Stimulated activated CD8-positive, alpha-beta memory T cell treated with anti-CD3 and anti-CD28 coated beads, Interleukin-2, amount 100 ng/mL, for 1 hour (primary cell): ENCODE measurements at places on chromosomes 13 and 19.

DNA sequence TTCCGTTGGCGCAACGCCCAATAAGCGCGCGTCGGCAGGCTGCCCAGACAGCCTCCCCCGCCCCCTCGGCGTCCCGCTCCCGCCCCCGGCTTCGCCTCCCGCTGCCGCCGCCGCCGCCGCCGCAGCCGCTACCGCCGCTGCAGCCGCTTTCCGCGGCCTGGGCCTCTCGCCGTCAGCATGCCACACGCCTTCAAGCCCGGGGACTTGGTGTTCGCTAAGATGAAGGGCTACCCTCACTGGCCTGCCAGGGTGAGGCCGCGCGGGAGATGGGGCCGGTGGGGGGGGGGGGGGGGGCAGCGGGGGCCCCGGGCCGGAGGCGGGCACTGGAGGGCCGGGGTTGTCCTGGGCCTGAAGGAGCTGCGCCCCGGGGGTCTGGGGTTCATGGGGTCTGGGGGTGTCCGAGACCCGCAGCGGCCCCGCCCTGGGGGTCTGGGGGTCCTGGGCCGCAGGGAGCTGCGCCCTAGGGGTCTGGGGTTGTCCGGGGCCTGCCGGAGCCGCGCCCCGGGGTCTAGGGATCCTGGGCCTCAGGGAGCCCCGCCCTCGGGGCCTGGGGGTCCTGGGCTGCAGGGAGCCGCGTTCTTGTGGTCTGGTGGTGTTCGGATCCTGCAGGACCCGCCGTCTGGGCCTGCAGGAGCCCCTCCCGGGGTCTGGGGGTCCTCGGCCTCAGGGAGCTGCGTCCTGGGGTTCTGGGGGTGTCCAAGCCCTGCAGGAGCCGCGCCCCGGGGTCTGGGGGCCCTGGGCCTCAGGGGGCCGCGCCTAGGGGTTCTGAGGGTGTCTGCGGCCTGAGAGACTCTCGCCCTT, at the start of gene HDGFL2:
HDGFL2 (plus strand) TSS at position 124 of the 801 bp plus-strand sequence; CDS start at position 178, 54 bp downstream.
- DNase-seq, result no peak

DNA sequence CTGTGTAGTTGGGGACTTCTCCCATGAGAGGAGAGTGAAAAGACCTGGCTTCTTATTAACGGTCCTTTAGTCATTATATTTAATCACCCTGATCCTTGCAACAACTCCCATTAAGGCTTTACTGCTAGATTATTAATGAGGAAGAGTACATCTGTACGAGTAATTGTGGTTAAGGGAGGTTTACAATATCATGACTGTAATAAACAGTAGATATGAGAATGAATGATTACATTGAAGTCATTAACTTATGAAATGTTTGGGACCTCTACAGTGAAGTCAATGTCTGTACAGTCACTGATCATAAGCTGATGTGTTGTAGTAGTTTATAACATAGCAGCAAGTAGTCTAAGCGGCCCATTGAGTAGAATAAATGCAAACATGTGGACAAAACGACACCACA, 24.7 kb downstream of the FGF9 start:
- DNase-seq, result no peak

GRCh38 chr19:23283925-23284324, 33.7 kb upstream of the ZNF724 start:
- peak; percentile 28 for DNase-seq

DNA sequence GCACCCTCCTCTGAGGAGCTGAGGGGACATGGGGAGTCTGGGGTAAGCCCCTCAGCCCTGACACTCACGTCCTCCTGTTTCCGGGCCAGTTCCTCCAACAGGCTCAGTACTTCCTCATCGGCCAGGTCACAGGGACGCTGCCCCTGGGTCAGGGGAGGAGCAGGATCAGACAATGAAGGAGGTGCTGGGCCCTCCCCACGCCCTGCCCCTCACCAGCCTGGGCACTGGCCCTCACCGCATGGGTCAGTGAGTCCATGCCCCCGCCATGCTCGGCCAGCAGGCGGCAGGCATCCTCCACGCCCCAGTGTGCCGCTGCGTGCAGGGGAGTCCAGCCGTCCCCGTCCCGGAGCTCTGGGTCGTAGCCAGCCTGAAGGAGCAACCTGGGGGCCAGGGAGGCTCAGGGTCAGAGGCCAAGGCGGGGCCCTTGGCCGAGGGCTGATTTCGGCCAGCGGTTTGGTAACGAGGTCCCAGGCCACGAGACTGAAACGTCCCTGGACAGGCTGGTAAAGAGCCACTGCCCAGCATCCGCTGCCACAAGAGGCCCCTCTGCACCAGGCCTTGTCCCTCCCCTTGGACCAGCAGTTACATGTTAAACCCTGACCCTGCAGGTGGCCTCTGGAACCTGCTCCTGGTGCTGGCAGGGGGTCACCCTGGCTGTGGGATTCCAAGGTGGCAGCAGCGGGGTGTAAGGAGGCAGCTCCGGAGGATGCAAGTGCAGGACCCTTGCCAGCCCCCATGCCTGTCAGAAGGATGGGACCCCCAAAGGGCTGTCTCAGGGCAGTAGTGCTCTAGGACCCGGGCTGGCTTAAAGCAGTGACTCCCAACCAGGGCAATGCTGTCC, 18.5 kb downstream of the PPP1R12C start:
- DNase-seq, result no peak

GRCh38 chr13:92972751-92973150, 253.9 kb upstream of the GPC6 start:
- no peak for DNase-seq

DNA sequence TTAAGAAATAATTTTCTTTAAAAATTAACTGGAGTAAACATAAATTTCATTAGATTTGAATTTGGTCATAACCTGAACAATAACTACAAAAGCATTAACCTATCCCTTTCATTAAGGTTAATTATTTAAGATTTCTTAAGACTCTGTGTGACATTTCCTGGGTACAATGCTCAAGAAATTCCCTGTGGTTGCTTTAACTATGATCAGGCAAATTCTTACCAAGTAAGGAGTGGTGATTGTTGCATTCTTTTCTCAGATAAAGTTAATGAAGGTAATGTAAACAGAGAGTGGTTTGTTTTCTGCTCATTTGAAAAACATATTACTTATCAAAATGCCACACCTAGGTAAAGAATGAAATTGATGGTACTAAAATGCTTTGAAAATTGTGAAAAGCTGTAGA, 114.8 kb upstream of the MIR17HG start:
- DNase-seq, result no peak

DNA sequence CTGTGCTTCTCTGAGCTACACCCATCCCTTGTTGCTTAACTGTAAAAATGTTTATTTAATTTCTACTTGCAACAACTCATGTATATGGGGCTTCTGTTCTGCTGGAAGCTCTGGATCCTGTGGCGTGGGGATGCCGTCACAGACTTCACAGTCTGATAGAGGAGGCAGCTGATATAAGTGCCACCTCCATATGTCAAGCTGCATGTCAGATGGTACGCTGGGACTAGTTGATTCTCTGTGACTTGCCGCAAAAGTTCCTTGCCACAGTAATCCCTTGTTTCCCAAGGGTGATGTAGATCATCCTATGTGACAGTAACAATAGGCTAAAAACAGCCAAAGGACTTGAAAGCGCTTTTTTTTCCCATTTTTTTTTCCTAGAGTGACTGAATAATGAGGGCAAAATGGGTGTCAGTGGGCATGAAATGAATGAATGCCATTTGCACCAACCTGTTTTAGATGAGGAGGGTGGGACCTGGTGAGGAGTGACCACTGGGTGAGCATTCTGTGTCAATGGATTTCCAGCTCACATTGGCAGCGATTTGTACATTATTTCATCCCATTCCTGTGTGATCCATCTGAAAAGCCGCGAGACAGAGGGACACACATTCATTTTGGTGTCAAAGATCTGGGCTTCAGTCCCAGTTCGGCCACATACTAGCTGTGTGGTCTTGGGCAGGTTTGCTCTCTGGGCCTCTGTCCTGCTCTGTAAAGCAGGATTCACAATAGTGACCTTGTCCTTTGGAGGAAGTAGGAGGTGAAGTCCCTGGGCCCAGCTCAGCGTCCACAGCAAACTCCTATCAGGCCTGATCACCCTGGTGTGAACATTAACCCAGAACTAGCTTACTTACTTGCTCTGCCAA, 88.9 kb upstream of the RNF113B start:
- no peak for DNase-seq

DNA sequence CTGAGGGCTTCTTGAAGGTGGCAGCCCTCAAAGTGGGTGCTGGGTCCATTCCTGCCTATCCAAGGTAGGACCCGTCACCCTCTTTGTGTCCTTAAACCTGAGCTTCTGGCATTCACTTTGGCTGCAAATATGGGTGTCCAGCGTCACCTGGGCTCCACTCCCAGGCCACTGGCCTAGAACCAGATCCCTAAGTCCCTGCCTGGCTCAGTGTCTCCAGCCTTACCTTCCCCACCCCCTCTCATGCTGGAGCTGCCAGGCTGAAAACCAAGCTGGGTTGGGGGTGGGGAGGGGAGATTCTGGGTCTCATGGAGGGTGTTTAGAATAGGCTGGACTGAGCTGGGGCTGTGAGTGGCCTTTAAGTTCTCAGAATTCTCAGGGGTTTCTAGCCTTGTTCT, 12.4 kb downstream of the PDE4A start:
- no peak for DNase-seq
